GM12878 (cell line): ENCODE measurements at places on chromosomes 12 and 14. TPM values are rescaled to one million over a fixed set of nuclear protein-coding genes. Genes with fewer than 3 reads are reported as not detected.

TNFAIP2 gene
- 7.1 and 7.8 TPM in 2 replicates for polyA plus RNA-seq

GPR135 gene
- 0.32 and 0.47 TPM in 2 replicates for polyA plus RNA-seq

KRT80 gene
- polyA plus RNA-seq: not detected in 2 replicates

KIF26A gene
- not detected in 2 replicates for polyA plus RNA-seq

HEATR5A gene
- polyA plus RNA-seq: 17.4 and 19.2 TPM in 2 replicates

PRH2 gene
- polyA plus RNA-seq: 0.50 TPM in 1 of 2 replicates, not detected in the other

CCDC177 gene
- not detected in 2 replicates for polyA plus RNA-seq

RASSF9 gene
- not detected in 2 replicates for polyA plus RNA-seq

C12orf75 gene
- 411 and 413 TPM in 2 replicates for polyA plus RNA-seq

PMCH gene
- polyA plus RNA-seq: 1.7 and 2.1 TPM in 2 replicates

DNAAF2 gene
- 22.4 and 24.7 TPM in 2 replicates for polyA plus RNA-seq

SLC5A8 gene
- not detected in 2 replicates for polyA plus RNA-seq

RILPL1 gene
- 0.11 and 0.15 TPM in 2 replicates for polyA plus RNA-seq

SLC2A13 gene
- polyA plus RNA-seq: 0.32 and 0.35 TPM in 2 replicates

SMIM41 gene
- polyA plus RNA-seq: not detected in 2 replicates

NOC4L gene
- polyA plus RNA-seq: 68.2 and 74.6 TPM in 2 replicates

RIMKLB gene
- polyA plus RNA-seq: 0.59 and 0.83 TPM in 2 replicates

TAS2R50 gene
- polyA plus RNA-seq: not detected in 2 replicates

GZMB gene
- not detected in 2 replicates for polyA plus RNA-seq

LRP1-AS gene
- not detected in 2 replicates for polyA plus RNA-seq

LRR1 gene
- 86.7 and 89.5 TPM in 2 replicates for polyA plus RNA-seq

CIROP gene
- polyA plus RNA-seq: not detected in 2 replicates

IL22 gene
- not detected in 2 replicates for polyA plus RNA-seq

VRTN gene
- polyA plus RNA-seq: not detected in 2 replicates

CNIH1 gene
- polyA plus RNA-seq: 109 and 112 TPM in 2 replicates

CDKN1B gene
- polyA plus RNA-seq: 5.5 and 6.7 TPM in 2 replicates

PLA2G1B gene
- polyA plus RNA-seq: not detected in 2 replicates
